ENCODE measurements at places on chromosomes 12 and 14. TPM values are rescaled to one million over a fixed set of nuclear protein-coding genes. Genes with fewer than 3 reads are reported as not detected.

DNA sequence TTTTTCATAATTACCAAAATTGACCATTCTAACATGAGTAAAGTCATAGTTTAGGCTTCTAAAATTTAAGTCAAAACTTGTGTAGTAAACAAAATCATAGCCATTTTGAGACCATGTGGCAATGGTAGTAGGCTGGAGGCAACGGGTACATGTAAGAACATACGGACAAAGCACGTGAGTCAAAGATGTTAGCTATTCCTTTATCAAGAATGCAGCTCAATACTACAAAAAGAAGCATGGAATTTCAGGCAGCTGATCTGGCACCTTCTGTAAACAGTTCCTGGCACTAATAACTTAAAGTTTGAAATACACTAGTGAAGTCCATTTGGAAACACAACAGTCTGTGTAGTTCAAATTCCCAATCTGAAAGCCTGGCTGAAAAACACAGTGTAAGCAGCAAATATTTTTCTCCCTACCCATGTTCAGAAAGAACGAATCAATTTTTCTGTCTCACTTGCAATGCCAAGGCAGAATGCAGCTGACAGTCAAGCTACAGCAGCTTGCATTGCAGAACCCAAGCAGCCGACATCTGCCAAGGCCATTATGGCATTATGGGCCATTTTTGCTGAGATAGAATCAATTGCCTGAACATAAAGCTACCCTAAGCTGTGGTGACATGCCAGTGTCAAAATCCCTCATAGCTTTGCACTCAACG is 29.3 kb downstream of the MYF5 start:
- no peak for DNase-seq

GRCh38 chr12:119602734-119603094 is 9.1 kb downstream of the TMEM233 start:
- DNase-seq = no peak

GRCh38 chr12:42957136-42957535 is 367.6 kb upstream of the PRICKLE1 start:
- DNase-seq = no peak

DNA sequence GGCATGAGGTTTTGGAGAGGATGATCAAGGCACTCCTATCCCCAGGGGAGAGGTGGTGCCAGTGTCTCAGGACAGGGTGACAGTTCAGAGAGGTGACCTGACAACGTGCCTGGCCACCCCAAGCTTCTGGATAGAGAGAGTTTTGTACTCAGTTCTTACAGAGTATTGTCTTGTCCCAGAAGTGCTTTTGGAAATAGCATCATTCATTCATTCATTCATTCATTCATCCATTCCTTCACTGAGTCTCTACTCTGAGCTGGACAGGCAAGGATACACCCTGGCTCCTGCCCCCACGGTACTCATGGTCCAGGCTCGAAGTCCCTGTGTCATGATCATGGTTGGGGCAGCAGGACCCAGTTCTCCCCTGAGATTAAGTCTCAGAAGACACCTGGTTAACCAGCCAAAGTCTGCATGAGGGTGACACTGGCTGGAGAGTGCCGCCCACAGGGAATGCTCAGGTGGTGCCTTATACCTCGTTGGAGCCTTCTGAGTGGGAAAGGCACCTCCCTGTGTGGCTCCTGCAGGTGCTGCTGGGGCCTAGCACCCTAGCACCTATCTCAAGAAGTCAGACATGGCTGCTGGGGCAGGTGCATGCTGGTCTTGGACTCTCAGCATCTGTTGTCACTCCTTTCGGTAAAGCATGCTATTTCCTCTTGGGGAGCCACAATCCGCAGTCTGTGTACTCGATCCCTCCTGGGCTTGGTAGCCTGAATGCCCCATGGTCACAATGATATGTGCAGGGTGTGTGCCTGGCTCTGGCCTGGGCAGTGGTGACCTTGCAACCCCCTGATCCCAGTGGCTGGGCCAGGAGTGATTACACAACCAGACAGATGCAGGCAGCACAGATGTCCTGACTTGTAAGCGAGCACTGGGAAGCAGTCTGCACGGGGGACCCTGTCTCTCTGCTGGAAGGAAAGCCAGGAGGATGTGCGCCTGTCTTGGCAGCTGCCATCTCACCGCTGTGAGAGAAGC is 57.8 kb downstream of the C14orf132 start:
- peak; percentile 11 for DNase-seq

GRCh38 chr12:54189198-54189539 is 384 bp upstream of the SMUG1 start:
- DNase-seq = no peak

DNA sequence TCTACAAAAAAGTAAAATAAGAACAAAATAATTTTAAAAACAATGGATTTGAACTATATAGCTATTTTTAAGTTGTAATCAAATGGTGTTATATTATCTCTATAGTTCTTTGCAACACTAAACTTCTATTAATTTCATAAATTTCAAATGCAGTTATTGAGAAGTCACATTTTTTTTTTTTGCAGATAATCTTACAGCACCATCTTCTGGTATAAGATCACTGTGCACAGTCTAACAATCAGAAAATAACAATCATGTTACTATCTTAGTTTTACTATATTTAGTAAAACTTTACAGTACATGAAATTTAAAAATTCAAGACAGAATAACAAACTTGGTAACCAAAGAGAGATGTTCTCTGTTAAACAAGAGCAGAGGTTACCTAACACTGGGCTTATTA is 40.6 kb downstream of the GXYLT1 start:
- DNase-seq = no peak

DNA sequence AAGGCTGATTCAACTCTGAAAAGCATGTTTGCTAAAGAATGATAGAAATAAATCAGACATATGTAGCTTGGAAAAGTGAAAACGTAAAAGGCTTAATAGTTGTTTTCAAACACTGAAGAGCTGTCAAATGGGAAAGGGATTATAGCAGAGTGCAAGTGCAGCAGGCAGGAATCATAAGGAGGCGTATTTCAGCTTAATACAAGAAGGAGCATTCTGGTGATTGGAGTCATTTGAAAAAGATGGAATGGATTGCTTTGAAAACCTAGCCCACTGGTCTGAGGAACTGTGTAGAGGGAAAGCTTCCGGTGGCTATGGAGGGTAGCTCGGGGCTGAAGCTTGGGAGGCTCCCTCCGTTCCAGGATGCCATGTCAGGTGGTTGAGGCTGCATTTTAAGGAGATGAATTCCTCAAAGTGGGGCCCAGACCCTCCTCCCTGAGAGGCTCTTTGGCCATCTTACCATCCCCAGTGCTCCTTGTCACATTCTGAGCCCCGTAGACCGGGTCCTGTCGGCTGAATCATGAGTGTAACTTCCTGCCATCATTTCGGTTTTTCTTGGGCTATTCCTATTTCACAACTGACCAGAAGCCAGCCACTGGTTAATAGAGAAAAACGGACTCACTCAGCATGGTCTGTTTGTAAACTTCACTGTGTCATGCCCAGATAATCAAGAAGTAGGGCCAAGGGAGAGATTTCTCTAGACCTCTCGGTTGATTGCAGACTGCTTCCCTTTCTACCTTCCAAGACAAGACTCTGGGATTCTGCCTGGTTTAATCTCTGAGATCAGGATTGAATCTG is 6.5 kb downstream of the WNT5B start:
- DNase-seq = no peak

DNA sequence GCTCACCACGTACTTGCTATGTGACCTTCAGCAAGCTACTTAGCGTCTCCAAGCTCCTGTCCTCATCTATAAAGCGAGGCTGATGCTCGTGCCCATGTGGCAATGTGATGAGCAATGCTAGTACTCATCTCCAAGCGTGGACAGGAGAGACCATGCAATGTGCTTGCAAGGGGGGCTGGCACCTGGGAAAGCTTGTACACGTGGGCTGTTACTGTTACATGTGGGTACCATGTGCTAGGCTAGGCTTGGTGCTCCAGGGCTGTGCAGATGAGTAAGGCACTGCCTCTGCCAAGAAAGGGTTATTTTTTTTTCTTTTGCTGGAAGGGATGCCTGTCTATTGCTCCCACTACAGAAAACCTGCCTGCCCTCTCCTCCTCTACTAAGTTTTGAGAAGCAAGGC is 46.6 kb downstream of the TSPAN11 start:
- no peak for DNase-seq

LRRC10 gene
- total RNA-seq = not detected

SLCO1C1 gene
- total RNA-seq = not detected

CRIP2 gene
- 1.6 TPM for total RNA-seq

DAO gene
- total RNA-seq = not detected

ZC2HC1C gene
- total RNA-seq = 1.5 TPM

SLC5A8 gene
- total RNA-seq = not detected

Measured in activated naive CD8-positive, alpha-beta T cell treated with anti-CD3 and anti-CD28 coated beads, Interleukin-2, amount 10 ng/mL, durations not matched to agents 7 days and 5 days (primary cell).